ENCODE measurements at places on chromosomes 1 and 21. TPM values are rescaled to one million over a fixed set of nuclear protein-coding genes. Genes with fewer than 3 reads are reported as not detected.

Gene MAD2L2
- total RNA-seq, result 61.2 TPM

Gene GNG12
- 315 TPM for total RNA-seq

Gene REN
- total RNA-seq, result not detected

Gene MNDA
- not detected for total RNA-seq

Gene OPRD1
- not detected for total RNA-seq

GRCh38 chr1:54772951-54773350 lies 8.6 kb upstream of the PARS2 start:
- no peak for DNase-seq

- peak; percentile 90 for DNase-seq
Measured at GRCh38 chr1:151251656-151252470, 2.7 kb upstream of the PSMD4 start.

DNA sequence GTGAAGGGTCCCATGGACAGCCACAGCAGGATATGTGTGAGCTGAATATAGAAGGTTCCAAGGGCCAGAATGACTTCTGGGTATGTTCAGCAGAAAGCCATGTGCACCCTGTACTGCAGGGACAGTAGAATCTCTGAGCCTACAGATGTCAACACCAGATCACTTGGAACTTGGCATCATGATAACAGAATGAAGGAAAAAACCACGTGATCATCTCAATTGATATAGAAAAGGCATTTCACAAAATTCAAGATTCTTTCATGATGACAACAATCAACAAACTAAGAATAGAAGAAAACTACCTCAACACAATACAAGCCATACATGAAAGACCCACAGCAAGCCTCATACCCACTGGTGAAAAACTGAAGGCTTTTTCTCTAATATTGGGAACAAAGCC lies 885 bp upstream of the KRTAP12-2 start:
- DNase-seq, result no peak

- DNase-seq, result no peak
Measured at GRCh38 chr1:16474166-16474800, 33.8 kb downstream of the NECAP2 start.

GRCh38 chr1:204828352-204828850 lies 42.3 kb upstream of the NFASC start:
- DNase-seq, result peak; percentile 96
